Hematopoietic multipotent progenitor cell treated with erythropoietin and hydrocortisone succinate and interleukin-3 and kit ligand, for 4 days (in vitro differentiated cells): ENCODE measurements at places on chromosomes 7 and 10.

DNA sequence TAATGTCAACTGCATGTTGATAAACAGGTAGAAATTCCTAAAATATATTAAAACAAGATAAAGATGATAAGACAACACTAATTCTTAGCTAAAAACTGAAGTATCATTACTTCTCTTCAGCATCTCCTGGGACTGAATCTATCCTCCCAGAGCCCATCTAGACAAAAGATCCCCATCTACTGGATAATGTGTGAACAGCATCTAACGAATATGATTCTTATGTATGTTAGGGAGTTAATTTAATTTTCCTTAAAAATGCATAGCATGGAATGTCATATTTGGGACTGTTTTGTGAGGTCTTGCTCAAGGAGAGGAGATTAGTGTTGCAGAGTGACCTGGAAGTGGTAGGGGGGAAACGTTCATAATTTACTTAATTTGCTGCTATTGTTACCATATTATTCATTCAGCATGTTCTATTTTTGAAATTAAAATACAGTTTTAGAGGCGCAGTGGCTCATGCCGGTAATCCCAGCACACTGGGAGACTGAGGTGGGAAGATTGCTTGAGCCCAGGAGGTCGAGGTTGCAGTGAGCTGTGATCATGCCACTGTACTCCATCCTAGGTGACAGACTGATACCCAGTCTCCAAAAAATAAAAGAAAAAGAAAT lies 305.1 kb upstream of the CSTF2T start:
- peak; percentile 66 for DNase-seq

GRCh38 chr10:110113670-110114337 lies 93.6 kb upstream of the MXI1 start:
- DNase-seq: no peak

DNA sequence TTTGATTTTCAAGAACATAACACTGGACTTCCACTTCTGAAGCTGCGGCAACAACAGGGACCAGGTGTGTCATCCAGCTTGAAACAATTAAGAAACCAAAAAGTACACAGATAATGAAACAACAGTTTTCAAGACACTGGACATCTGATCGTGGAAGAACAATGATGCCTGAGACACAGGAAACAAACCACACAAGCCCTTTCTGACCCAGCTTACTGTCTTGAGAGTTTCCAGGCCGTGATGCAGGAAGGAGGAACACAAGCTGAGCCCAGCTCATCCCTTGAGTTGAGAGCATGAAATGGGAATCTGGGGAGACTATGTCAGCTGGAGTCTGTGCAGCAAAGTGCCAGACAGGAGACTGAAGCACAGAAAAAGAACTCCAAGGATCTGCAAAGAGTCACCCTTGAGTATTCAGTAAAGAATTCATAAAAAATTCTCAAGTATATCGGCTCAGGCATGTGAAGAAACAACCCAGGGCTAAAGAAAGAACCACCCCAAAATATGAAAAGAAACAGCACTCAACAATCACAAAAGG lies 91.6 kb downstream of the RNF32 start:
- DNase-seq: no peak

- DNase-seq: peak; percentile 42
These were observed 20.5 kb downstream of the GRID1 start for GRCh38 chr10:86345859-86346798.

DNA sequence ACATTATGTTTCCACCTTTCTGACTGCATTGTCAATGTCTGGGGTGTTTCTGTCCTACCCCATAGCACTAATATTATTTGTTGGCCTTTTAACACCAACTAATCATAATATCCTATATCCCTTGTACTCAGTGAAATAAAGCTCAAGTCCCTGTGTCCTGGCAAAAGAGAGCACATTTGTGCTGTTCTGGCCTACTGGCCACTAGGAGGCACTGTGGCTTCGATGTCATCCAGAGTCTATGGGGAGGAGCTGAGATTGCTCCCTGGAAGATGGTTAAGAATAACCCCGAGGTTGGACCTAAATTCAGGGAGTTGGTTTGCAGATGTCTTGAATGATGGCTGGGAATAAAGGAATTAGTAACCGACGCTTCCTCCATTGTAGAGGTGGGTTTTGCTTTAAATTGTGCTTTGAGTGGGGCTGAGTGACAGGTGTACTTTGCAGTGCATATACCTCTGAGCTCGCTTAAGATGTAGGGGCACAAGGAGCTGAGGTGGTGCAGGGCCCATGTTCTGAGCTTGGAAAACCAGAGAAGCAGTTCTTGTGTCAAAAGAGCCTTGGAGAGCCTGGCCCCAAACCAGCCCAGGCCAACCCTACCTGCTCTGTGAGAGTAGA lies 191.2 kb upstream of the PRSS1 start:
- peak; percentile 83 for DNase-seq

DNA sequence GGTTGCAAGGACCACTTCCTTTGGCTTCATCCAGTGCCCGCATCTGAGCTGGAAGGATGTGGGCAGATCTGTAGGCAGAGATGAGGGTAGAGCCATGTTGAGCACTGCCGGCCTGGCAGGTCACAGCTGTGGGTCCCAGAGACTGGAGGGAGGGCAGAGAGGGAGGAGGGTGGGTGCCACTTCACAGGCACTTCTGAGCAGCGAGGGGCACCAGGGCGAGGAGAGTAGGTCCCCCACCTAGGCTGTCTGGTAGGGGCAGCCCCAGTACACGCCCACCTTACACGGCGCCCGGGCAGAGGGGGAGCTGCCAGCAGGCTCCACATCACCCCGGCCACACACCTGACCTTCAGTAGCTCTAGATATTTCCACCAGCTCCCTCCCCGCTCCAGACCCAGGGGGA lies 473.0 kb upstream of the FOXK1 start:
- DNase-seq: no peak

- DNase-seq: no peak
These were observed 147.1 kb upstream of the STEAP1 start for GRCh38 chr7:90007001-90007654.

DNA sequence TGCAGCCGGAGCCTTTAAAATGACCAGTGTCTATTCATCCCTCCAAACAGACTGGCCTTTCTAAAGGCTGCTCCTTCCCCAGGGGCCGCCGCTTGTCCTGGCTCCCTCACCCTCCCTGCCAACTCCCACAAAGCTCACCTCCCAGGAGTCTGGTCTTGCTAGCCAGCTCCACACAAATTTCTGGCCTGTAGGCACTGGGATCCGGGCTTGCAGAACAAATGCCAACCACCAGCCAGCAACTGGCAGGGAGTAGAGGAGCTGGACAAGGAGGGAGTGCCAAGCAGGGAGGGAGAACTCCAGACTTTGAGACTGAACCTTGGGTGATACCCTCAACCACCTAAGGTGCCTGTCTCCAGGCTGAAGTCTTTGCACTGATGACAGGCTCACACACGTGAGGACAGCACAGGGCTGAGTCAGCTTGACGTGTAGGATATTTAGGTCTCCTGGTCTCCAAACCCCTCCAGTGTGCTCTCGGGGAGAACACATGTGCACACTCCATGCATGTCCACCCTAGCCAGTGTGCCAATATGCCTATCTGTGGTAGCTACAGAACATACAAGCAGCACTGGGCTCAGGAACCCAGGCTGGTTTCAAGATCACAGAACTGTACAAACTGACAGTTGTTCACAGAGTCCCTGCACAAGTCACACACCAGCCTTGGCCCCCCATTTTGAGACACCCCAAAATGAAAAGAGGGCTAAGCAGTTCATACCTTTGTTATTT lies 6.0 kb downstream of the PAX2 start:
- no peak for DNase-seq

DNA sequence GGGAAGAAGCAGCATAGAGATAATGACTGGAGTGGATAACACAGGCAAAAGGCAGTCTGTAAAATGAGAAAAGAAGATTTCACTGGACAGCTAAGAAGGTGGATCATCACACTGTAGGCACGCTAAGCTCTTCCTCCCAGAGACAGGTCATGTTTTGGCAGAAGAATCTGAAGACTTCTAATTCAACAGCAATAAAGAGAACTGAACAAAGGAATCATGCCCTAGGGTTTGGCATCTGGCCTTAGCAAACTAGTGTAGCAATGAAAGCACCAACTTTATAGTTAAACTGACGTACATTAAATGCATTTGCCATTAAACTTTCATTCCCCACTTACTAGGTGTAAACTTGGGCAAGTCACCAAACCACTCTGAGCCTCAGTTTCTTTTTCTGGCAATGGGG lies 84.4 kb upstream of the SEM1 start:
- no peak for DNase-seq

GRCh38 chr10:120749856-120750566 lies 101.2 kb upstream of the WDR11 start:
- peak; percentile 78 for DNase-seq

DNA sequence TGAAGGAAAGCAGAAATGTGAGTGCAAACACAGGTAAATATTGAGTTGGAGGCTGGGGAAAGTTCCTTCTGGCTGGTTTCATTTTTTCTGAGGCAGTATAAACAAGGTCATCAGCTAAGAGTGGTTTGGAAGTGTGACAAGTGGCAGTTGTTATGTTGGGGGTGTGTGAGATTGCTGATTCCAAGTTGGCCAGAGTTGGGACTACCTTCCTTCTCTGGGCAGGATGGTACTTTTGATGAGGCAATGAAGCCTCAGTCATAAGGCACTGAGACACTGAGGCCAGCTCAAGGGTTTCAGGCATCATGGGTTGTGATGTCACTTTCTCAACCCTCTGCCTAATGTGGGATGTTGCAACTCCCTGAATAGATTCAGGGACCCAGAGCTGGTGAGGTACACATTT lies 8.2 kb upstream of the PTTG1IP2 start:
- no peak for DNase-seq

DNA sequence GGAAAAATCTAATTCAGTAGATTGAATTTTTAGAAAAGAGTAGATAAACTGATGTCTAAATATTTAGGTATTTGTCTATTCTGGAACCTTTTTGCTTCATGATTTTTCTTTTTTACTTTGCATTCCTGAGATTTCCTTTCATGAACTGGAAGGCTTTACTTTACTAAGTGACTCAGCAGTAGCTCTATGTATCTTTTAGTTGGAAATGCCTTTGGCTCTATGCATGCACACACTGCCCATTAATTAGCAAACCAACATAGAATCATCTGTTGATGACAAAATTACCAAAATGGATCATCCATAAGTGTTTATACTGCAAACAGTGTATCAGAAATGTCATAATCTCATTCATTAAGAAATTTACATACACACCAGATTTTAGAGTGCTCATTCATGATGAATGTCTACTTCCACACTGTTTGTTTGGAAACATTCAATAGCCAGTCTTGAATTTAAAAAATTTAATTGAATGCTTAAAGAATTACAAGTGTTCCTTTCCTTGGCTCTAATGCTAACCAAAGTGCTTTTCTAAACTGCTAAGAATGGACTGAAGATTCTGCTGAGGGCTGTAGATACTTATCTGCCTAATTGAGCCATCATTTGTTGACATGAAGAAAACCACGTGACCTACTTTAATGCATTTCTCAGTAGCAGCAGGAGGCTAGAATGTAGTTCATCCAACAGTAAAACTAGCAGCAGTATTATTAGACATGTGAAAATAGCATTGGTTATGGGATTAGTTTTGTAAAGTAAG lies 282.0 kb downstream of the ADK start:
- DNase-seq: peak; percentile 40

- no peak for DNase-seq
These were observed 6.9 kb upstream of the ELFN1 start for GRCh38 chr7:1663223-1663622.

DNA sequence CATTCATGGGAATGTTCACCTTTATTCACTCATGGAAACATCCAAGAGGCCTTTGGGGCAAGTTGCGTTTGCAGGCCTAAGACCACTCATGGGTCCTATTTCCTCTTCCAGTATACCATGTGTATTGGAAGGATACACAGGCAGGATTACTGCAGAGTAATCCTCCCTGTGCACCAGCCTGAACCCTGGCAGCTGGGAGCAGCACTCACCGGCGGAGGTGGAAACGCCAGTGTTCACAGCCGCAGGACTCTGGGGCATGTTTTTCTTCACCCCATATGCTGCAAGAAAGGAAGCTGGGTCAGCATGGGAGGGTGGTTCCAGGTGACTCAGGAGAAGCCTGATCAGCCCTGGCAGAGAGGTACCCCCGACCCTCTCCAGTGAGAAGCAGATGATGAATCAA lies 24.5 kb downstream of the COL17A1 start:
- DNase-seq: no peak

GRCh38 chr7:132429181-132429580 lies 147.1 kb downstream of the PLXNA4 start:
- DNase-seq: no peak

DNA sequence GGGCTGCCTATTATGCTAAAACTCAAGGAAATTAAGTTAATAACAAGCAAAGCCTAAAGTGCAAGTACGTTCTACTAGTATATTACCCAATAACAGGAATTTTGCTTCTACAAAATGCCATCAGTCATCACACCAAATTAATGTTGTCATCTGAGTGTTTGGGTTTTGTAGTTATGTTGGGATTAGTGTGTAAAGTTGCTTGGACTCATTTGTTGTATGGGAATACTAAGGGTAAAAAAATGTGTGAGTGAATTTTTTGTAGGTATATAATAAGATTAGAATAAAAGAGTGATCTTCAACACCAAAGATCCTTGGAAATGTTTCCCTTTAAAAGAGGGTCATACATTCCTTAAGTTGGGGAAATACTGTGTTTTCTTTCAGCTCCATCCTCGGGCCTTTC lies 38.6 kb downstream of the NRP1 start:
- no peak for DNase-seq

DNA sequence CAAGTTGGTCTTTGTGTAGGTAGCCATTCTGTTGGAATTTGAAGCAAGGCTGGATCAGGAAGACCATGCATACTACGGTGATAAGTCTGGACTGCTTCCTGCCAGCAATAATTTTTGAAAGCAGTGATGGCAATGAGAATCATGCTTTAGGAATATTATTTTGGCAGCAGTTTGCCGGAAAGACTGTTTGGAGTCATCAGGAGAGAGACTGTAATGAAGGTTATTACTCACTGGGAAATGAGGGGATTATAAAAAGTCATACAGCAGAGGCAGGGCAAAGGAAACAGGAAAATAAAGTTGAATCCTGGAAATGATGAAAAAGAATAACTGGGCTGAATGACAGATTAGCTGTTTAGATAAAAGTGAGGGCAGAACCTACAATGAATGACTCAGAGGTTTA lies 1136.8 kb upstream of the AUTS2 start:
- no peak for DNase-seq

GRCh38 chr7:103574576-103574975 lies 128.6 kb upstream of the SLC26A5 start:
- DNase-seq: no peak

- no peak for DNase-seq
These were observed 496.2 kb downstream of the TNS3 start for GRCh38 chr7:47085491-47086275.

DNA sequence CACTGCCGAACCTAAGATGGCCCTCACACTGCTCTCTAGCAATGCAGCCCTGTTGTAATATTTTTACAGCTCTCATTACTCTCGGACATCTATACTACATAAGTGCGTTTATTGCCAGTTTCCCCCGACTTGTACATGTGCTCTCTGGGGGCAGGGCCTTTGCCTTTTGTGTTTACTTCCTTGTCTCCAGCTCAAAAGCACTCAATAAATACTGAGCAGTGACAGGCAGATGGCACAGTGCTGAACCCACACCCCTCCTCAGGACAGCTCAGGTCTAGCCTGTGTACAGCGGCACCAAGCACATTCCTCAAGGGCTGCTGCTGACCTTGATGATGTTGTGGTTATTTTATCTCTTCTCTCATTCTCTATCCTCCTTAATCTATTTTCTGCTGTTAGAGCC lies 68.0 kb upstream of the ELMO1 start:
- DNase-seq: peak; percentile 28
